Astrocyte (in vitro differentiated cells and primary cell): ENCODE measurements at places on chromosomes 13 and 19.
A peak's percentile ranks its signal among the peaks of the same experiment; 100 is the strongest.

GRCh38 chr19:46878613-46879375 is 18.0 kb downstream of the ARHGAP35 start:
- peak; percentile 93 for DNase-seq

GRCh38 chr19:570937-571565 is 1.3 kb upstream of the BSG start:
- no peak for DNase-seq

DNA sequence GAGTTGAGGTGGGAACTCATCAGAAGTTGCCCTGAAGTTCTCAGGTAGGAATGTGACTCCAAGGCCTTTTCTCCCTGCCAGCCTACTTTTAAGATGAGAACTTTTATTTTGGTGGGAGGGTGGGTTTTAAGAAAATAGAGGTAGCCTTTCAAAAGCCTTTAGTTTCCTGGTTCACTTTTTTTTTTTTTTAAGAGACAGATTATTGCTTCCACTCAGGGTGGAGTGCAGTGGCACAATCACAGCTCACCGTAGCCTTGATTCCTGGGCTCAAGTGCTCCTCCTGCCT is 3.0 kb downstream of the C19orf67 start:
- no peak for DNase-seq

DNA sequence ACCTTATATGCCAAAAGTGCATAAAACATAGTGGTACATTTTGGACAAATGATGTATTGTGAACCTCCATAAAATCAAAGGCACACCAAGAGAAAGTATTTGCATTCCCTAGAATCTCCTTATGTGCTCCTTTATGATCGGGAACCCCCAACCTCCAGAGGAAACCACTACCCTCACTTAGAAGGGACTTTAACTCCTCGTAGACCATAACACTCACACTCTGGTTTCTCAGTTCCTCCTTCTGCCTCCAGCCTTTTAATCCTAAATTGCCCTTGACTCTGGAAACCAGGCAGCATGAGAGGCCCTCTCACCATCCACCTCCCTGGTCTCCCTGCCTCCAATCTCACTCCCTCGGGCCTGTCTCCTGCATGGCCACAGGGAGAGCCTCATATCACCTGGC is 9.8 kb upstream of the KCNN4 start:
- no peak for DNase-seq

GRCh38 chr13:113077566-113077952 is 28.0 kb upstream of the F7 start:
- DNase-seq = no peak

DNA sequence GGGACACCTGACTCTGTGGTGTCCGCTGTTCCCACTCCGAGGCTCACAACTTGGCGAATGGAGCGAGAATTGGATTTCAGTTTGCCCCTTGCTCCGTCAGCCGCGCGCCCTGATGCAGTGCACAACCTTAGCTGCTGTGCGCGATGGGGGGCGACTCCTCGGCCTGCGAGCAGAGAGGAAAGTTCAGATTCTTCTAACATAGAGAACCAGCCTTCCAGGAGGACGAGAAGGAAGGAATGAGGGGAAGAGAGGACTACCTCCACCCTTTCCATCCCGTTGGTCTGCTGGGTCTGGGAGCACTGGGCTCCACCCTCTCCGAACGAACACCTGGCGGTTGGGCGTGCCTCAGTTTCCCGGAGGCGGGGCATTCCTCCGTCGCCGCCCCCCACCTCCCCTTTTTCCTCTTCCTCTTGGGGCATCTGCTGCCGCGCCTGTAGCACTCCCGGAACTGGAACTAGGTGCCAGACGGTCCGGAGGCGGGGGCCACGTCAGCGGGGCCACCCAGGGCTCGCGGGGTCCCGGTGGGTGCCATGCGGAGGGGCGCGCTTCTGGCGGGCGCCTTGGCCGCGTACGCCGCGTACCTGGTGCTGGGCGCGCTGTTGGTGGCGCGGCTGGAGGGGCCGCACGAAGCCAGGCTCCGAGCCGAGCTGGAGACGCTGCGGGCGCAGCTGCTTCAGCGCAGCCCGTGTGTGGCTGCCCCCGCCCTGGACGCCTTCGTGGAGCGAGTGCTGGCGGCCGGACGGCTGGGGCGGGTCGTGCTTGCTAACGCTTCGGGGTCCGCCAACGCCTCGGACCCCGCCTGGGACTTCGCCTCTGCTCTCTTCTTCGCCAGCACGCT is at the start of gene KCNK6:
KCNK6 (plus strand) TSS at position 425 of the 838 bp plus-strand sequence; CDS start at position 531, 106 bp downstream.
- peak; percentile 14 for DNase-seq

- no peak for DNase-seq
These were observed 222.9 kb downstream of the SLITRK5 start for GRCh38 chr13:87894059-87894458.

DNA sequence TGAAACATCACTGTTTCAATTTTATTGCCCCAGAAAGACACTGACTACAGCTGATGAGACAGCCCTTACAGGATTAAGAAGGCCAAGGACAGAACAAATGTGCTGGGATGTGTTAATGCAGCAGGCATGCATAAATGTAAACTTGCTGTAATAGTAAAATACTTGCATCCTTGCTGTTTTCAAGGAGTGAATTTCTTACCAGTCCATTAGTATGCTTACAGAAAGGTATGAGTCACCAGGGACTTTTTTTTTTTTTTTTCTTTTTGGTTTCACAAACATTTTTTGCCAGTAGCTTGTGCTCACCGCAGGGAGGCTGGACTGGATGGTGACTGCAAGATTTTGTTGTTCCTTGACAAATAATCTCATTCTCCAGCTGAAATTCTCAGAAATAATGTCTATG is 55.1 kb downstream of the GPR180 start:
- peak; percentile 95 for DNase-seq

GRCh38 chr19:47619763-47620162 is 10.8 kb downstream of the BICRA start:
- peak; percentile 64 for DNase-seq

DNA sequence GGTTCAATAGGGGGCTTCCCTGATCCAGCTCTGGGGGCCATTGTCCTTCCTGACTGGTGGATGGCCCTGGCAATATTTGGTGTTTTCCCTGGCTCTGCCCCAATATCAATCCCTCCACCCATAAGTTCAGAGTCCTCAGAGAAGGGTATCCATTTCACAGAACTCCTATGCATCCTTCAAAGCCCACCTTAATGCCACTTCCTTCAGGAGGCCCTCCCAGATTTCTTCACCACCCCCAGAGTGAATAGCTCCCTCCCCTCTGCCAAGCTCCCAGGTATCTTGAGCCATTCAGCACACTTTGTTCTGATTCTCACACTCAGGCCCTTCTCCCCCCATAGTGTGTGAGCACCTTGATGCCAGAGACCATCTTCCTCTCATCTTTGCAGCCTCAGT is 5.8 kb downstream of the PPP1R14A start:
- DNase-seq = no peak

GRCh38 chr19:46186717-46187101 is 38.7 kb downstream of the IGFL2 start:
- DNase-seq = no peak

DNA sequence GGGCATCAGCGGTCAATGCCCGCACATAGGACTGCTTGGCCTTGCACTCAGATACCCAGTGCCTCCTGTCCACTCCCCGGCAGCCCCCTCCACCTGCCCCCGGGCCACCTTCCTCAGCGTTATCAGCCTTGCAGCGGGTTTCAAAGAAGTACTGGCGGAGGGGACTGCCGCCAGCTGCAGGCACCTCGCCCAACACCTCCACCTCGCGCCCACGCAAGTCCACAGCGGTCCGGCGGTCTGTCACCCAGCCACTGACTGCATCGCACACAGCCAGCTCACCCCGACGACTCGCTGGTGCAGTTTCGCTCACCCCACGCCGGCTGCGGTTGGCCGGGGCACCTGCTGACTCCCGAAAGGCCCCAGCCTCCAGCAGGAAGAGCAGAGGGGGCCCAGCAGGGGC is 3.2 kb downstream of the NTF4 start:
- no peak for DNase-seq

DNA sequence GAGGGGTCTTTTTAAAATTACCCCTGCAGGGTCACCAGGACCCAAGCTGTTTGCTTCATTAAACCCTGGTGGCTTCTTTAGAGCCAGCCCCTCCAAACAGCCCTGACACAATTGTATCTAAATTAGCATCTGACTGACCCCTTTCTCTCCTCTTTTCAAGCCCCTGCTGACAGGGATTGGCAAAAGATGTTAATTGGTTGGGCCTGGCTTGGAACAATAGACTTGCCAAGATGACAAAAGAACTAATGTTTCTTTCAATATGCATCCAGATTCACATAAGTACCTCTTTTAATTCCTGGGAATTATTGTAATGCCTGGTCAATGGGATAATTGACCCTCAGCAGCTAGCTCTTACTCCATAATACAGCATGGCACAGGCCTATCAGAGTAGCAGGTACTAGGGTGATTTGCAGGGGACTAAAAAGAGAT is 140.8 kb downstream of the SHISA2 start:
- DNase-seq = no peak

DNA sequence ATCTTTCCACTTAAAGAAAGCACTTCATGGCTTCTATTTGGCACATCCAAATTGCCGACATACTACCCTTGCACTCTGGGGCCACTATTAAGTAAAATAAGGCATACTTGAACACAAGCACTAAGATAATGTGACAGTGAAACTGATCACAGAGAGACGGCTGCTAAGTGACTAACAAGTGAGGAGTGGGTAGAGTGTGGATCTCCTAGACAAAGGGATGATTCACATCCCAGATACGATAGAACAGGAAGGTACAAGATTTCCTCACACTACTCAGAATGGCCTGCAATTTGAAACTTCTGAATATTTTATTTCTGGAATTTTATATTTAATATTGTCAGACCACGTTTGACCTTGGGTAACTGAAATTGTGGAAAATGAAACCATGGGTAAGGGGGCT is 1721.8 kb upstream of the SPRY2 start:
- DNase-seq = peak; percentile 1

GRCh38 chr19:41426952-41427646 is at the start of gene B3GNT8:
TSS of gene B3GNT8 (minus strand) at chr19:41427374. CDS start at chr19:41426778, 596 bp downstream.
- peak; percentile 22 for DNase-seq

DNA sequence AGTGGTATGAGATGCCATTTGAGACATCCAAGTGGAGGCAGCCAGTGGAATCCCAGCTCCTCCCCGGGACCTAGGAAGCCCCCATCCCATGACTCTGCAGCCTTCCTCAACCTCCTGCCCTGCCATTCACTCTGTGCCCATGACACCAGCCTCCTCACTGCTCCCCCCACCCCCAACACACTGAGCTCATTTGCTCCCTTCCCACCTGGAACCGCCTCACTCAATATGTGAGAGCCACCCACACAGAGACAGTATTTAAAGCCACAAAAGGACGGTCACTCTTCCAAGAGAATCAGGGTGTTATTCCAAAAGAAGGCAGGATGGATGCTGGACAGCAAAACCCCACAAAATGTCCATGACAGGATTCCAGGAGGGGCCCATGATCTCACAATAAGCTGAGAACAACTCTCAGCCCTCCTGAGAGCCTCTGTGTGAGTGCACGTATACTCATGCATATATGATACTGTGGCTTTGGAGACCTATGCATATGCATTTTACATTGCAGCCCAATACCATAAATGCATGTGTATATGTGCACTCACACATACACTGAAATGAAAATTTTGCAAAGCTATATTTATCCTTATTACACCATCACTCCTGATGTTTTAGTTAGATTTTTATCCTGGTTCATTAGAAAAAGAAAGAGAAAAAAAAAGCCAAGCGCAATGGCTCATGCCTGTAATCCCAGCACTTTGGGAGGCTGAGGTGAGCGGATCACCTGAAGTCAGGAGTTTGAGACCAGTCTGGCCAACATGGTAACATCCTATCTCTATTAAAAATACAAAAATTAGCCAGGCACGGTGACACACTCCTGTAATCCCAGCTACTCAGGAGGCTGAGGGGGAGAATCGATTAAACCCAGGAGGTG is 10.8 kb upstream of the RANBP3 start:
- DNase-seq = no peak

DNA sequence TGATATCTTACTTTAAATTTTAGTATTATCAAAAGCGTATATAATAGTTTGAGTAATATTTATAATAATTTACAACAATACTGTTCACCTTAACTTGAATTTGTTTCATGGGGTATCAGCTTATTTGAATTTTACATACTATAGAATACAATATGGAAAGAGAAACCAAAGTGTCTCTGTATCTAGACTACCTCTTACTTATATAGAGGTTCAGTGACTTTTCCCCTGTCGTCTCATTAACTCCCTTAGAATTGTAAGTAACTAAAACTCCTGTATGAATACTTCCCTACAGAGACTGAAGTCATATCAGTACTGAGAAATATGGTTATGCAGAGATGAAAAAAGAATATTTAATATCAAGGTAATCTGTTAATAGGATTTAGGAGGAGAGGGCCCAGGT is 26.8 kb downstream of the COG6 start:
- no peak for DNase-seq

- no peak for DNase-seq
These were observed 365.4 kb downstream of the NDFIP2 start for GRCh38 chr13:79846386-79846785.

DNA sequence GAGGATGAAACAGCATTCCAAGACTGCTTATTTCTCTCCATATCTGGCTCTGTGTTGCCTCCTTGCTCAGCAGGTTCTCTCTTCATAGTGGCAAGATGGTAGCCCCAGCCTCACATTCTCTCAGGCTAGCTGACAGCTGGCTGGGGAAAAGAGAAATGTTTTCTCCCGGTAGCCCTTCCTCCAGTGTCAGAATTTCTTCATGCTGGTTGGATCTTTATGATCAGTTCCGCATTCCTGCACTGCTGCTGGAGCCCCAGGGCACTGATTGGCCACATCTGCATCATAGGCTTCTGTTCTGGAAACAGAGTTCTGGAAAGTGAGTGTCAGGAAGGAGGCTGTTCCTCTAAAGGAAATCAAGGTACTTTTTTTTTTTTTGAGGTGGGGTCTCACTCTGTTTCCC is 24.6 kb downstream of the POP4 start:
- DNase-seq = no peak

DNA sequence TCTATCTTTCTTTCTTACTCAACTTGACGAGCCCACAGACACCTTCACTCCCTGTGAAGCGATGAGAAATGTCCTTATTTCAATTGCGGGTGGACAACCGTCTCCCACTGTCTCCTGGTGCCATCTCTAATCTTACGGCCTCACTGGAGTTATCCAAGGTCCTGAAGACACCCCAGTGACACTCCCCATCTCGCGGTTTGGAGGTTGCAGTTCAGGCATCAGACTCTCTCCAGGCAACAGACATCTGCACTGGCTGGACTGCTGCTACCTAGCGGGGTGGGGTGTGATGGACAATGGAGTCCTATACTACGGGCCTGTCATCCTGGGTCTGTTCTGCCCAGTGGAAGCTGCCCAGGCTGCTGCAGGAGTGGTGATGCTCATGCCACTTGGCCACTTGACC is 18.3 kb upstream of the IRS2 start:
- no peak for DNase-seq

DNA sequence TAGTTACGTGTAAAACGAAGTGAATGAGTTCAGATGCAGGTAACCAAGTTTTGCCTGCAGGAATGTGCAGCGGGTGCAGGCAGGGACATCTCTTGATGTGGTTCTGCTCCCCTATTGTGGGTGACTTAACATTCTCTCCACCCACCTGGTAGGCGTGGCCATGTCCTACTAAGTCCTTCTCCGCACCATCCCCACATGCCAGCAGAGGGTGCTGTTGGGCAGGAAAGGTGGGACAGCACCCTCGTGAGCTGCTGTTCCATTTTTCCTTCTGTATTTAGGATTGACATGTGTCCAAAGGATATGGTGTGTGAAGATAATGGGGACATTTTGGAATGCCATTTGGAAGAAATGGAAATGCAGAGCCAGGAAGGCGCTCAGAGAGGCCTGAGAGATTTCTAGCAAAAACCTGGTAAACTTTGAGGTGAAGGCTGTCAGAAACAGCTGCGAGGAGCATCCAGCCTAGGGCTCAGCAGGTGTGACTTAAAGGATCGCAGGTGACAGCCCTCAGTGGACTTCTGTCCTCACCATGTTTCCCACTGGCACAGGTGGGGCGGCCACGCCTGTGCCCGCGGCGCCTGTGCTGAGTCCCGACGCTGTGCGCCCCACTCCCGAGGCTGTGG is 26.2 kb upstream of the MCF2L start:
- DNase-seq = peak; percentile 77
